Dermis microvascular lymphatic vessel endothelial cell (primary cell): ENCODE measurements at places on chromosomes 4 and X.

DNA sequence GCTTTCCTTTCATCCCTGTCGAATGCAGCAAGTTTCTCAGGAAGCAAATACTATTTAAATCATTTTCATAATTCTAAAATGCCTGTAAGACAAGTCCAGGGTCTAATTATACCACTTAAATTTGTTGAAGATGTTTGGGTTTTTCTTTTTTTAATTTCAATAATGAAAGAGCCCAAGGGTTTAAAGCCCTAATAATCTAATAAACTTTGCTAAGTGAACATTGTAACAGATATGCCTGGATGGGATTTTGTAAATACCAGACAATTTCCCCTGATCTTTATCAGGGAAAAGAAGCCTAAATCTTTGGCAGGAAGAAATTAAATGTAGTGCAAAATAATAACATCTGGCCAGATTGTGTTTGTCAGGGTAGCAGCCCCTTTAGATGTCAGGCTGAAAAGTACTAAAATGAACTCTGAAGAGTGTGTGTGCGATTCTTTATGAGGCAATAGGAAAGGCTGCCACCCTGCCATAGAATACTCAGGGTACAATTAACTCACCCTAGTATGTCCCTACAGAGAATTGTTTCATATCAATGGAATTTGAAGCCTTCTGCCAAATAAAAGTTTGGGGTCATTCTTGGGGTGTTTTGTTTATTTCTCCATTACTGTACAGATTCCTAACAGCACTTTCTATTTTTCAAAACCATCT lies 45.6 kb downstream of the GPC3 start:
- DNase-seq = no peak

- no peak for DNase-seq
Observed at GRCh38 chrX:56800801-56801200, 71.8 kb downstream of the NBDY start.

DNA sequence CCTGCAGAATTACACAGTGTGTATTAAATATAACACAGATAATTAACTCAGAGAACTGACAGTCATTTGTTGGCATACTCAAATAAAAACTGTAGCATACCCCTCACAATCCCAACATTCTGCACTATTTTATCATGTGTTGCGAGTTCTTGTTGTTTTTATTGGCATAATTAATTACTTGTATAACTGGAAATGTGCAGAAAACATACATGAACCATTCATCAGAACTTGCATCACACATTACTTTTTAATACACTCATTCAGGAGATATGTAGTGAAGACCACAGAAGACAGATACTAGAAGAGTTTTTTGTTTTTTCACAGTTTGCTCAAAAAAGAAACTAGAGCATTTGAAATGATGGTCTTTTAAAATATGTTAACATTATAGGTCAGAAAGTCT lies 74.6 kb upstream of the NEIL3 start:
- no peak for DNase-seq

GRCh38 chr4:68498413-68499007 lies 51.2 kb downstream of the TMPRSS11E start:
- peak; percentile 57 for DNase-seq

DNA sequence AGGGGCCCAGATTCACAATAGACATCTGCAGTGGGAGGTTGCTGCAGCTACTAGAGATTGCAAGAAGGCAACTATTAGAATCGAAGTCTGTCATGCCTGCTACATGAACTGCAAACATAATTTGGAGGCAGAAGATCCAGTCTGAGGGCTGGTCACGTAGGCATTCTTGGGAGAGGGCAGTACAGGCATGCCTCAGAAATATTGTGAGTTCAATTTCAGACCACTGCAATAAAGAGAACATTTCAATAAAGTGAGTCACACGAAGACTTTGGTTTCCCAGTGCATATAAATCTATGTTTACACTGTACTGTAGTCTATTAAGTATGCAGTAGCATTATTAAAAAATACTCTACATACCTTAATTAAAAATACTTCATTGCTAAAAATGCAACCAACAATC lies 585.8 kb upstream of the FAT1 start:
- DNase-seq = no peak

DNA sequence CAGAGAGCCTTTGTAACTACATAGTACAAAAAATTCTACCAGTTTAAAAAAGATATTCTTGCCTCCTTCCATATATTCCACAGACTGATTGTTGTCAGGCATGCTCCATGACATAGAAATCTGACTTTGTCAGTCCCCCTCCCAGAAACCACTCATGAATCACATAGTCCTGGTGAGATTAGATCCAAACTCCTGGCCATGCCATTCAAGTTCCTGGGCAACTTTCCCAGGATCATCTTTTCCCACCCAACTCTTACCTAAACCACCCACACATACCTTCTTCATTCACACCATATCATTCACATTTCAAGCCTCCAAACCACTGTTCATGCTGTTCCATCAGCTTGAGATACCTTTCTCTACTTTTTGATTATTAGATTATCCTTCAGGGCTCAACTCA lies 46.4 kb downstream of the SLC16A2 start:
- no peak for DNase-seq

DNA sequence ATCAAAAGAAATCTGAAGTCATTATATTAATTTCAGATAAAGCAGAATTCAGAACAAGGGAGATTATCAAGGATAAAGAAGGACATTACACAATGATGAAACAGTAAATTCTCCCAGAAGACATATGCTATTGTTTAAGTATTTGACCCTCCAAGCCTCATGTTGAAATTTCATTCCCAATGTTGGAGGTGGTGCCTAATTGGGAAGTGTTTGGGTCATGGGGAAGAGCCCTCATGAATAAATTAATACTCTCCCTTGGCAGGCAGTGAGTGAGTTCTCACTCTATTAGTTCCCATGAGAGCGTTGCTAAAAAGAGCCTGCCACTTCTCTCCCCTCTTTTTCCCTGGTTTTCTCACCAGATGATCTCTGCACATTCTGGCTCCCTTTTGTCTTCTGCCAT lies 249.9 kb upstream of the GRIA3 start:
- DNase-seq = no peak

DNA sequence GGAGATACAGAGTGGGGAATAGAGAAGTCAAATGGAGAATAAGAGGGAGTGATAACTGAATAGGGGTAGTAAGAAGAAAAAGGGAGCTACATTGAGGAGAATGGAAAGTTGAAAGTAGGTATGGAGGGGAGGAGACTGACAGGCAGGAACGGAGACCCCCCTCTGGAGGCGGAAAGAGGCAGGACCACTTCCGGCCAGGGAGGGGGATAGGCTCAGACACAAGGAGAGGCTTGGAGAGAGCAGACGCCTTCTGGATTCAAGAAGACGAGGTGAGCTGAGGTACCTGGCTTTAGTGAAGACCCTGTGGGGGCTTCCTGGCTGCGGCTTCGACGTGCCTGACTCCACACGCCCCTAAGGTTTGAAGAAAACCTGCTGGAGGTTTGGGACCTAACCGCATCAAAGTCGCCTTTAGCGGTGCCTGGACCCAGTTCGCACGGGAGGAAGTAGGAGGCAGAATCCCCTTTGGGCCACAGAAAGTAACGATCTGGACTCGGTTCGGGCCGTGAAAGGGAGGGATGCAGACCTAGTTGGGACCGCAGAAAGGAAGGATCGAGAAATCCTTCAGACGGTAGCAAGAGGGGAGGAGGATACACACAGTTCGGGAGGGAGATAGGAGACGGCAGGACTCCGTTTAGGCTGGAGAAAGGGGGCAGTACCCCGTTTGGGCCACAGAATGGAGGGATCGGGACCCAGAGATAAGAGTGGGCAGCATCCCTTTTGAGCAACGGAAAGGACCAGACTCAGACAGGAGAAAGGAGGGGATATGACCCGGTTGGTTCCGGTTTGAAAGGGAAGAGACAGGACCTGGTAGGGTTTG lies at the start of gene TRO:
TSS of gene TRO (plus strand) at position 215 of the 817 bp plus-strand sequence. CDS start 1,423 bp downstream, outside the sequence.
- DNase-seq = no peak

DNA sequence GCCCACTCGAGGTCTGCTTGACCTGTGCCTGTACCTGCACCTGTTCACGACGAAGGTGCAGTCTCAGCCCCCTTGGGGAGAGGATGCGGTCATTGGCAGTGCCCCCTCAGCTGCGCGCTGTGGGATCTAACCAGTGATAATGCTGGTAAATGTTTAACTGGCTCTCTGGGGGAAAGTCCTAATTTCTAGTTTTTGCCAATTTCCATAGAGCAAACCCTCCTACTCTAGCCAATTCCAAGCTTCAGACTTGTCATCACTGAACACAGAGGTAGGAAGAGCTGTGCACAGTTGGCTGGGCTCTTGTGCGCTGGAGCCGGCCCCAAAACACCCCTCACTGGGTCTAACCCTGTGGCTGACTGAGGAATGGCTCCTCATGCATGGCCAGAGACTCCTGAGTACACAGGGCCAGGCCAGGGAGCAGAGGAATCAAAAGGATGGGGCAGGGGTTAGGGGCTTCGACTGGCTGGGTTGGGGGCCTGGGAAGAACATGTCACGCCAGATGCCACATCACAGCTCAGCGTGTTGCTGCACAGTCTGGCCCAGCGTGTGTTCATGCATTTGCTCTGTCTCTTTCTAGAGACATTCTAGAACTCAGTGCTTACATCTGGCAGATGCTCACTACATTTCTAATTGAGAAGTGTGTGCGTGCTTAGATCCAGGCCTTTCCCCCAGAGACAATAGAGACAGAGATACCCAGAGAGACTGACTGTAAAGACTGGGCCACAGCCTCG lies 270.8 kb downstream of the BCOR start:
- no peak for DNase-seq

DNA sequence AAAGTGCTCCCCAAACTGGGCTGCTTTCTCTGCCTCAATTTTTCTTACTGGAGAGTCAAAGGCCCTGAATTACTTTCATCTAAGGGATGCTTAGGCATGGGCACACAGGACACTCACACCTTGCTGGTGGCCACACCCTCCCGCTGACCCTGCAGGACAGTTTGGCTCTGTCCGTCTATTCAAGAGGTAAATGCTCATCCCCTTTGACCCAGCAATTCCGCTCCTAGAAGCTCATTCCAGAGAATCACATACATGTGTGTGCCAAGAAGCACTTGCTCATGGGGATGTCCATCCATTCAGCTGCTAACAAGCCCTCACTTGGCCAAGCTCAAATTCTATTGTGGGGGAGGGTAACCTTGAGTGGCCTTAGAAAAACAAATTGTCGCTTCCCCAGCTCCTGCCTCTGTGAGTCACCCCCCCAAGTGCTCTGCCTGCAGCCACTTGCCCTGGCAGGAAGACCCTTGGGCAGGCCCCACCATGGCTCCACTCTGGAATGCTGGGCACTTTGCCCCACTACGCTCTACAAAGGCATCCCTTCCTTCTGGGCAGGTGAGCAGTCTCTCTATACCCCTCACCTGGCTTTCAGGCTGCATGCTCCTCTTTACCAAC lies 54.5 kb downstream of the HTRA3 start:
- no peak for DNase-seq

DNA sequence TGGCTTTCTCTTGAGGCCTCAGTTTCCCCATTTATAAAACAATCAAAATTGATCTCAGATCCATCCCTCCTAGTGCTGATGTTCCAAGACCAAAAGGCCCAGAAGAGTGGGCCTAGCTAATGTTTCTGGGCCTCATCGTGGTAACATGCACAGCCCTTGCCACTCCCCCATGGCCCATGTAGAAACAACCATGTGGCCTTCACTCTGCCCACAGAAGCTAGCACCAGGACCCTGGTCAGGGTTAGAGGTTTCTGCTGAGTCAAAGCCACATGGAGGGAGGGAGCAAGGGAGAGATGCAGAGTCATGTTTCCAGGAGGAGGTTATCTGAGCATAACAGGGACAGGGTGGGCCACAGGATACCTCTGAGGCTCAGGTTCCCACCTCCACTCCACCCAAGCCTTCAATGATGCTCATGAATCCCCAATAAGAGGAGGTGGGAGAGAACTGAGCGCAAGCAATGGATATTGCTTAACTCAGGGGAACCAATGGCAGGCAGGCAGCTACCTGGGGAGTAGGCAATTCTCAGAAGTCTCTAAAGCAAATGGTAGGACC lies 16.9 kb downstream of the OTUD5 start:
- DNase-seq = no peak

DNA sequence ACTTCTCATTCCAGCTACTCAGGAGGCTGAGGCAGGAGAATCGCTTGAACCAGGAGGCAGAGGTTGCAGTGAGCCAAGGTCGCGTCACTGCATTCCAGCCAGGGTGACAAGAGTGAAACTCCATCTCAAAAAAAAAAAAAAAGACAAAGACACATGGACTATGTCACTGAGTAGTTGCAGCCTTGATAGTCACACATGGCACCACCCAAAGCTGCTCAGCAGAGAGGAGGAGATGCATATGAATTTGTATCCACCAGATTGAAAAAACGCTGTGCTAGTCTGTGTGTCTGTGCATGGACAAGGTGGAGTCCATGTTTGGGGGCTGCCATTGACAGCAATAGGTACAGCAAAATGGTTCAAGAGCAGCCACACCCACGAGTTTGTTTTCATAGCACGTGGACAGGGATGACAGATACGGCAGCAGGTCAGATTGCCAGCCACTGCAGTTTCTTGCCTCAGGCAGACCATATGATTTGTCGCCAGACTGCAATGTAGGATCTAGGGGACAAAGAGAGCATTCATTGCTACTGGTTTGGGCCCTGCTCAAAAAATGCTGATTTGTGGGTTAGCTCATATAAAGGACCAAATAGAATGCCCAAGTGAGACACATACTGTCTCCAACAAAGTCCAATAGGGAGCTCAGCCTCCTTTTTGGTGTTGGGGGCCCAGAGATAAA lies 89.9 kb downstream of the CEP135 start:
- DNase-seq = no peak

DNA sequence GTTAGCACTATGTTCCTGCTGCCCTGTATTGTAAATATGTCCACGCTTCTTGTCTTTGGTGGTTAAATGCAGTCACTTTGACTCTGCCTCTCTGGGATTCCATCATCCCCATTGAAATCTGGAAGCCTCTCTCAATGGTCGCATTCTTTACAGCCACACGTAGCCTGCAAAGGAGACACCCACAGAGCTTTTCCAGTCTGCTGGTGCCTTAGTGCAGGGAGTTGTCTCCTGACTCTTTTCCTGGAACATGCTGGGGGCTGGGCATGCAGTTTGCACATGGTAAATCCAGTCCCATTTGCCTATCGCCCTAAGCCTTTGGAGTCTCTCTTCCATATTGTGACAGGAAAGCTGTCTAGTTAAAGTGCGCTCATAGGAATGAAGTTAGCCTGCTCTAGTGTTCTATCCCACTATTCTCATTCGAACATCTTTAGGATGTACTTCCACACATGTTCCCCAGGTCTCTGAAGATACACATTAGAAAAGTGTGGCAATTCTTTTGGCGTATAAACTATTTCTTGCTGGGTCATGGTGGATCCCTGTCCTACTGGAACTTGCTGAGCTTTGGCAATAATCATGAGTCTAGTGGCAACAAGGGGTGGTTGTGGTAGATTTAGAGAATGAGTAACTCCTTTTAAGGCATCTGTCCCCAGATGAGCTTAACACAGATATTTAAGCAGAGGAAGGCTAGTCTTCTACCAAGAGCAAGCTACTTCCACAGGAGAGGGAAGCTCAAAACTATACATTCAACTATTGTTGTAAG lies 33.7 kb downstream of the COQ2 start:
- DNase-seq = no peak

- peak; percentile 24 for DNase-seq
Observed at GRCh38 chr4:128512767-128513322, 225.2 kb upstream of the PGRMC2 start.

DNA sequence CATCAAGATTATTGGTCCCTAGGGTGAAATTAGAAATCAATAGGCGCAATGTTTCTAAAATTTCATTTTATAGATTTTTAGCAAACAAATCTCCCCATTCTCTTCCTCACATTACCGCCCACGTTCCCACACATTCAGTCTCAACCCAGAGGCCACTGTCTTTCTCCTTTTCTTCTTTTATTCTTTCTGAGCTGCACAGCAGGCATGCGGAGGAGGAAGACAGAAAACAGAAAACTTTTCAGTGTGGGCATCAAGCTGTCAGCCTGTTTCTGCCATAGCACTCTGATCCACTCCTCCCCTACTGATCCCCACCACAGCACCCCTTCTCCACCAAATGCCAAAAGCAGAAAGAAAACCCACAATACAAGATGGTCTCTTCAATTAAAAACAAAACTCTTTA lies 94.8 kb upstream of the ADAMTS3 start:
- no peak for DNase-seq
